ENCODE measurements at places on chromosomes 7 and 10. TPM values are rescaled to one million over a fixed set of nuclear protein-coding genes. Genes with fewer than 3 reads are reported as not detected.

The PDGFA gene
- total RNA-seq = 81.2 TPM

The GATA3 gene
- 2.7 TPM for total RNA-seq

The CALD1 gene
- 95.4 TPM for total RNA-seq

The PTN gene
- 3.1 TPM for total RNA-seq

The ACSM6 gene
- not detected for total RNA-seq

The SPAG6 gene
- 8.9 TPM for total RNA-seq

The ASAH2 gene
- total RNA-seq = 6.6 TPM

The DYNC1I1 gene
- total RNA-seq = 2.6 TPM

The VENTX gene
- total RNA-seq = 1.2 TPM
